Kidney (tissue), 22 donors: ENCODE measurements at places on chromosomes 4 and X. TPM values are rescaled to one million over a fixed set of nuclear protein-coding genes. Genes with fewer than 3 reads are reported as not detected.

The MORF4L2 gene
- 250 TPM for total RNA-seq

The OCRL gene
- 20.0 TPM for total RNA-seq

The TCEAL2 gene
- 2.6 TPM for total RNA-seq

The STBD1 gene
- 4.5 TPM for total RNA-seq

The ARR3 gene
- not detected for total RNA-seq

The BTK gene
- total RNA-seq = 13.9 TPM

The PIR gene
- total RNA-seq = 7.0 TPM

The SHOX gene
- not detected for total RNA-seq

The REPS2 gene
- 36.3 TPM for total RNA-seq

The CXCL6 gene
- 8.2 TPM for total RNA-seq

The FRG1 gene
- 43.2 TPM for total RNA-seq

The CENPVL1 gene
- total RNA-seq = not detected

The MSANTD1 gene
- total RNA-seq = 0.91 TPM

The SULT1B1 gene
- 4.7 TPM for total RNA-seq

The MAGED4 gene
- 1.9 TPM for total RNA-seq
